Stimulated activated CD8-positive, alpha-beta memory T cell treated with anti-CD3 and anti-CD28 coated beads, Interleukin-2, amount 100 ng/mL, for 1 hour (primary cell): ENCODE measurements at places on chromosomes 3 and 15.
A peak's percentile ranks its signal among the peaks of the same experiment; 100 is the strongest.

DNA sequence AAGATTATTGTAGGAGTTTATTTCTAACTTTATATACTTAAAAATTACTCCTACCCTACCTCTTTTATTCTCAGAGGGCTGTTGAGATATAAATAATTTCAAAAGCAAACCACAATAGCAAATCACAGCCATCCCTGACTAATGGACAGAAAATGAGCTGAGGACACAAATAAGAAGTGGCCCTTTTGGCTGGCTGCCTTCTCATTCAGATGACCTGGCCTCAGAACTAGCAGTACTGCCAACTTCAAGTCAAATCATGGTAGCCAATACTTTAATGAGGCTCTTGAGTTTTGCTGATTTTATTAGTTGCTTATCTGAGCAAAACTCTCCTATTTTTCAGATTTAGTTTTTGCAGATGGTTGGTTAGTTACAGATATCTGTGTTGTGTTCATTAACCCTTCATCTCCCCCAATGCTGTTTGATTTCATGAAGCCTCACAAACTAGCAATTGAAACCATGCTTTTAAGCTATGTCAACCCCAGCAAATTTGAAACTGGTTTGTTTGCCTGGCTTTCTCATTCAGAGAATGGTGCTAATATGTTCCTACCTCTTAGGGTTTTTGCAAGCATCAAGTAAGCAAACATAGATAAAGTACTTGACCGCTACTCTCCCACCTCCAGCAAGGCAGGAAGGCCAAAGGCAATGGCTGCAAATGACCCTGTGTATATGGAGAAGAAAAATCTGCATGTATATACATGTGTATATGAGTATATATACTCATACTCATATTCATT lies 73.4 kb upstream of the HACD2 start:
- DNase-seq = no peak

GRCh38 chr3:196620684-196621083 lies 18.8 kb upstream of the NRROS start:
- no peak for DNase-seq

DNA sequence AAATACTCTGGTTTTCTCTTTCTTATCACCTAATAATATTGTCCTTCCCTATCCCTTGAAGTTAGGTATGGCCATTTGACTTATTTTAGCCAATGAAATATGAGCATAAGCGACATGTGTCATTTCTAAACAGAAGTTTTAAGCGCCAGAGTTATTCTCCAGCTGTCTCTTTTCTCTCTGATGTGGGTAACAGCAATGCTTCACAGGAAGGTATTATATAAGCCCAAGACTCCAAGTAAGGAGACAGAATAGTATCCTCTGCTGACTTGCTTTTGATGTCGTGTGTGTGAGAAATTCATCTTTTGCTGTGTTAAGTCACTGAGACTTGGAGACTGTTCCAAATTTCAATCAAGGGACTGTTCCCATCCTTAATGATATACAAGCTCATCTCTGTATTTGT lies 224.6 kb upstream of the NECTIN3 start:
- DNase-seq = no peak

GRCh38 chr3:169475576-169475975 lies 187.9 kb downstream of the MECOM start:
- no peak for DNase-seq

- DNase-seq = no peak
These were observed 10.4 kb upstream of the BAHD1 start for GRCh38 chr15:40430271-40430805.

- no peak for DNase-seq
These were observed 59.4 kb downstream of the DAPK2 start for GRCh38 chr15:63986751-63987341.

- no peak for DNase-seq
These were observed 89.7 kb upstream of the CMC1 start for GRCh38 chr3:28151608-28152228.

- no peak for DNase-seq
These were observed 12.4 kb downstream of the PLS1 start for GRCh38 chr3:142608631-142609030.

DNA sequence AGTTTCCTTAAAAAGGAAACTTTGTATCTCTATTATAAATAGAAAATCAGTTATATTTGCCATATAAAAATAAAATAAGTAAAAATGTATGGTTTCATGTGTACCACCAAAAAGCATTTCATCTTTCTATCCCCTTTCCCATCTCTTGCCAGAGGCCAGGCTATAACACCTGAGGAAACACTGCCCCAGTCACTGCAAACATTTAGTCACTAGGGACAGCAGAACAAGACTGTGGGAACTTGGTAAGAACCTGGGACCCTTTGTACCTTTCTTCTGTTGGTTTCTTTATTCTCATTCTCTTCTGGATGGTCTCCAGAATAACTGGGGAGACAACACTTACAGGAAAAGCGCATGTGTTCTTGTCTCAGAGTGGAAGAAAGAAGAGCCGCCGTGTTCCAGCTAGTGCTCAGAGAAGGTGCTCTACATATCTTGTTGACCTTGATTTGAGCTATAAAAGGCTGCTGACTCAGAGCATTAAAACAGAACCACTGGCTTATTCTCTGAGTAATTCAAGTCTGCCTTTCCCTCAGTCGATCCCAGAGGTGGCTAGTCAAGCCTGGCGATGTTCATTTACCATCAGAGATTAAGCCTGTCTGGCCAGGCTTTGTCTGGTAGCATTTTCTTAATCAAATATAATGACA lies 361.6 kb downstream of the RBMS3 start:
- no peak for DNase-seq

GRCh38 chr15:35665896-35666536 lies 120.1 kb upstream of the DPH6 start:
- no peak for DNase-seq

DNA sequence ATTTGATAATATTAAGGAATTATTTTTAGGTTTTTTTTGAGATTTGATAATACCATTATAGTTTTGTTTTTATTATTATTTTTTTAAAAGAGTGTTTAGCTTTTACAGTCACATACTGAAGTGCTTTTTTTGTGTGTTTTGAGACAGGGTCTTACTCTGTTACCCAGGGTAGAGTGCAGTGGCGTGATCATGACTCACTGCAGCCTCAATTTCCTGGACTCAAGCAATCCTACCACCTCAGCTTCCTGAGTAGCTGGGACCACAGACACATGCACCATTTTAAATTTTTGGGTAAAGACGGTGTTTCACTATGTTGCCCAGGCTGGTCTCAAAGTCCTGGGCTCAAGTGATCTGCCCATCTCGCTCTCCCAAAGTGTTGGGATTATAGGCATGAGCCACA lies 73.0 kb downstream of the SUMF1 start:
- DNase-seq = peak; percentile 15

DNA sequence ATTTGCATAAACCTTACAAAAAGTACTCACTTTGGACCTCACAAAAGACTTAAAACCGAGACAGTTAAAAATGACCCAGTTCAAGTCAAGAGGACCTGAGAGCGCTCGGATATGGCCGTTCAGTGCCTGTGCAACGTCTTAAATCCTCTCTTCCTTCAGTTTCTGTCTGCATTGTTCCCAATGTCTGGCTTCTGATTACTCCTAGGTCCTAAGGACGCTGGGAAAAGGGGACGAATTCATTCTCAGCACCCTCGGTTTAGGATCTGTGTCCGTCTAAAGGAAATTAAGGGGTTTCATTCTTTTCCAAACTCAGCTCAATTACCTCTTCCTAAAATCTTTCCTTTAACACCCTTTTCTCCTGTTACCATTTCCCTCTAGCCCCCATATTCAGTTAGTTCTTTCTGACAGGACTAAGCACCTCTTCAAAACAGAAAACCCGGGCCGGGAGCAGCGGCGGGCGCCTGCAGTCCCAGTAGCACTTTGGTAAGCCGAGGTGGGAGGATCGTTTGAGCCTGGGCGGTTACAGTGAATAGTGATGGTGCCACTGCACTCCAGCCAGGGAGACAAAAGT lies 970 bp downstream of the DPPA4 start:
- DNase-seq = no peak

- no peak for DNase-seq
These were observed 49.6 kb downstream of the SPSB4 start for GRCh38 chr3:141100531-141101320.

DNA sequence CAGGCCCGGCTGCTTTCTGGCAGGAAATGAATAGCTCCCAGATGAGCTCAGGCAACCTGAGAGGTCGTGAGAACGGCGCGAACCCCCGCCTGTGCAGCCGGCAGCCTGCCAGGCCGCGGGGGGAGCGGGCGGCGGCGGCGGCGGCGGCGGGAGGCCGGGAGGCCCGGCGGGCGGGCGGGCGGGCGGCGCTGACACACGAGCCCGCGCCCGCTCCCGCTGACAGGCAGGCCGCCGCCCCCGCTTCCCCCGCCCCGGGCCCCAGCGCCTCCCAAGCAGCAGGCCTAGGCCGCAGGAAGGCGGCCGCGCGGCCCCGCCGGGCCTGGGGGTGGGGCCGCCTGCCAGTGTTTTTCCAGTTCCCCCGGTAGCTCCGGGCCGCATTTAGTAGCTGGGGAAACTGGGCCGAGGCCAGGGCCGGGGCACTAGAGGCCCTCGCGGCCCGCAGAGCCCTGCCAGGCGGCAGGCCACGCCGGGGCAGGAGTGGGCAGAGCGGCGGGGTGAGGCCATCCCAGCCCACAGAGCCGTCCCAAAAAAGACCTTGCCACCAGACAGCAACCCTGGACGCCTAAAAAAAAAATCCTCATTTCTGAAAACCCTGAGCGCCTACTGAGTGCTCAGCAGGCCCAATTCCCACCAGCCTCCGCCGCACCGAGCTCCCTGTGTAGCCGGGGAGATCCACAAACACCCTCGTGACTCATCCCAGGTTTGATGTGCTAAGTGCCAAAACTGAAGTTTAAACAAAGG lies 5.6 kb downstream of the HES1 start:
- peak; percentile 37 for DNase-seq

DNA sequence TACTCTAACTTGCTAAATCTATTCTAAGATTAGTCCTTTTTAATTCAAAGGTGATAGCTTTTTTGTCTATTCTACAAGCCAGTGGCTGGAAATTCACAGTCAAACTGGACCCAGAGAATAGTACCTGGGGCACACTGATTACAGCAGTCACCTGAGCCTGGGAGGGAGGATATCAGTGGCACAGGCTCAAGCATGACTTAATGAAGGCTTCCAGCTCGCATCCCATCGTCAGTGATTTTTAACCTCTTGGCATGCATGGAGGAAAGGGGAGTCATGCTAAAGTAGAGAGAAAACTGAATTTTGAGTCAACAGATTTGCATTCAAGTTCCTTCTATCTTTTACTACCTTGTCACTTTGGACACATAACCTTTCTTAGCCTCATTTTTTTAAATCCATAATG lies 24.8 kb downstream of the GOLIM4 start:
- DNase-seq = no peak

- DNase-seq = no peak
These were observed 8.2 kb downstream of the TKT start for GRCh38 chr3:53247619-53248018.

DNA sequence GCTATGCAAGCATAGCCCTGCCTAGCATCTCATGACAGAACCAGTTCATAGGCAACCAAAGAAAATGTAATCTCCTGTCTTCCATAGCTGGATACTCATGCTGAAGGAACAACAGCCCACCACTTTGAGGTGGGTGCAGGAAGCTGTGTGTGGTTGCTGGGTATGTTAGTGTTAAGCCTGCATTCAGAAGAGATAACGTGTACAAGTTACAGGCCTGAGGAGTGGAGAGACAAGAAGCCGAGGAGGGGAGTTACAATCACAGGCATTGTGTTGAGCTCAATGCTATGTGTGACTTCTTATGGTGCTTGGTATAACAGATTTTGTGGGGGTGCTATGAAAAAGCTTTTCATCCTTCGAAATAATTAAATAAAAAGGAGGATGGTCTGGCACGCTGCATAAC lies 42.8 kb upstream of the SECISBP2L start:
- no peak for DNase-seq

DNA sequence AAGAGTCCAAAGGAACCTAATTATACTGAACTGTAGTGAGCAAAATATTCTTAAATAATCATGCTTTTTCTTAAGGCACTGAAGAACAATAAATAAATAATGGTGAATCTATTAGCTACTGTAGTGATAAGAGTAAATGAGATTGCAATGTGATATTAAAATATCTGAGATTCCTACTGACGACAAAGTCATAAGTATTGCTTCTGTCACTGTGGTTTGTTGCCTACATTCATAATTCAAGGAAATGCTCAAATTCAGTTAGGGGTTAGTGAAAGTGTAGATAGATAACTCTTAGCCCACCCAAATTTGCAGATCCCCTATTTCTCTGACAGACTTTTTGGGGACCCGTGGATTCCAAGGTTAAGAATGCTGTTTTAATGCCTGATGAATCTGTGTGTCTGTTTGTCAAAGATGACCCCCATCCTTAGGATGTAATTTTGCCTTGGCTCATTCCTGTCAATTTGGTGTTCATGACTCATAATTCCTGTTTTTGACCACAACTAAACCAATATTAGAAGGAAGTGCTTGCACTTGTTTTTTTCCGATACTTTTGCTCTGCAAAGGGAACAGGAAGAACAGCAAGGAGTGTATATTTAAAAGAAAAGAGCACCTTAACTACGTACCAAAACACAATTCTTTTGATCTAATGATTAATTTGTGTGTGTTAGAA lies 86.7 kb downstream of the MAGI1 start:
- DNase-seq = no peak

- DNase-seq = peak; percentile 9
These were observed 10.6 kb upstream of the PARL start for GRCh38 chr3:183895296-183895695.

DNA sequence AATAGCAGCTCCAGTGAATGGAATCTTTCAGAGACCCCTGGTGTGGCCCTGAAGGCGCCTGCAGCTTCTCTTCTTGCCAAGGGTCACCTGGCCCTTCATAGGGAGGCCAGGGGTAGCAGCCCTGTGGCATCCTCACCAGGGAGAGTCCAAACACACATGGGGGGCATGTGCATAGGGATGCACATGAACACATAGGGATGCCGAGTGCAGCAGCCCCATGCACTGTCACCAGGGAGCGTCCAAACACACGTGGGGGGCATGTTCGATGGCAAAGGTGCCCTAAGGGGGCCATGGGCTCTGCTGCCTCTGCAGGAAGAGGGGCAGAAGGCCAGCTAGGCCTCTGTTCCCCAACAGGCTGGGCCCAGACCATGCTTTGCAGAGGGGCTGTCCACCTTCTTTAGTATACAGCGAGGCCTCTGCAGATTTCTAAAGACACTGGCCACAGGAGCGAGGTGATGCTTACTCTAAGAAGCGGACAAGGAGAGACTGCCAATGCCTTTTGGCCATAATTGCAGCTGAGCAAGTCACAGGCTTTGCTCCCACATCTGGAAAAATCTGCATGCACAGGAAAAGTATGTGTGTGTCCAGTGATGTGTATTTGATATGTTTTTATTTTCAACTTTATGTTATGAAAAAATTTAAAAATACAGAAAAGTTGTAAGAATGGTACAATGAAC lies 21.0 kb downstream of the ANAPC13 start:
- no peak for DNase-seq

DNA sequence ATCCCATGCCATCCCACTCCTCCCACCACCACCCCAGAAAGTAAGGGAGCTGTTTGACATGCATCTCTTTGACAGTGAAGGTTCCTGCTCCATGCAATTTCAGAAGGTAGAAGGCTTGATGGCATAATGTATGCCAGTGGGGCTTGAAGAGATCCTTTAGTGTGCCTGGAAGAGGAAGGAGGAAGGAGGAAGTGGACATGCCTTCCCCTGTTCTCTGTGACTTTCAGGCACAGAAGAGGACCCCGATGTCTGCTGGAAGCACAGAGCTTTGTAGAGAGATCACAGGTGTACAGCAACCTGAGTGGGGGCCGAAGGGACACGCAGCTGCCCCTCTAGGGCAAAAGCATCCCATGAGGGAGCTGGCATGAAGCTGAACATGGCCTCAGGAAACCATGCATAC lies 171.6 kb downstream of the CD47 start:
- no peak for DNase-seq

- DNase-seq = no peak
These were observed 17.3 kb upstream of the AEN start for GRCh38 chr15:88603885-88604284.

- DNase-seq = no peak
These were observed 10.6 kb upstream of the SPRED1 start for GRCh38 chr15:38242055-38242454.
